ENCODE measurements at places on chromosomes 7 and 10.
A peak's percentile ranks its signal among the peaks of the same experiment; 100 is the strongest.

- no peak for DNase-seq
These were observed 71.3 kb upstream of the CYP26C1 start for GRCh38 chr10:92989250-92989649.

DNA sequence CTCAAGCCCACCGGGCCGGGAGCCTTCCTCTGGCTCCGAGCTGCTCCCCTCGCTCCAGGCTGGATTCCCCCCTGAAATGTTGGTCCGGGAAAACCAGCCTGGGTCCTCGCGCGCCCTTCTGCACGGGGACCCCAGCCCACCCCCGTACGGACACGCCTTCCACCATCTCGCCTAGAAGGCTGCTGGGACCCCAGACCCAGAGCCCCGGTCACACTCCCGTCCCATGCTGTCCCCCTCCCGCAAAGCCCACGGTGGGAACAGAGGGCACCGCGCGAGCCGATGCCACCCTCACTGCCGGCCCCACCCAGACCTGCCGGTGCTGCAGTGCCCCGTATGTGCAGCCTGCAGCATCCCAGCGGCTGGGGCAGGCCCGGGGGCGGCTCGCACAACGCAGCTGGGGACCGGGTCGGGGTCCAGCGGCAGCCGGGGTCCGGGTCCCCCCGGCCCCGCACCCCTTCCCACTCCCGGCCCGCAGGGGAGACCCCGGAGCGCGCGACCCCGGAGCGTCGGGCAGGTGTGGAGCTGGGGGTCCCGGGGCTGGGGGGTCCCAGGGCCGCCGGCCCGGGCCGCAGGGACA, 871 bp downstream of the SPOCK2 start:
- no peak for DNase-seq

DNA sequence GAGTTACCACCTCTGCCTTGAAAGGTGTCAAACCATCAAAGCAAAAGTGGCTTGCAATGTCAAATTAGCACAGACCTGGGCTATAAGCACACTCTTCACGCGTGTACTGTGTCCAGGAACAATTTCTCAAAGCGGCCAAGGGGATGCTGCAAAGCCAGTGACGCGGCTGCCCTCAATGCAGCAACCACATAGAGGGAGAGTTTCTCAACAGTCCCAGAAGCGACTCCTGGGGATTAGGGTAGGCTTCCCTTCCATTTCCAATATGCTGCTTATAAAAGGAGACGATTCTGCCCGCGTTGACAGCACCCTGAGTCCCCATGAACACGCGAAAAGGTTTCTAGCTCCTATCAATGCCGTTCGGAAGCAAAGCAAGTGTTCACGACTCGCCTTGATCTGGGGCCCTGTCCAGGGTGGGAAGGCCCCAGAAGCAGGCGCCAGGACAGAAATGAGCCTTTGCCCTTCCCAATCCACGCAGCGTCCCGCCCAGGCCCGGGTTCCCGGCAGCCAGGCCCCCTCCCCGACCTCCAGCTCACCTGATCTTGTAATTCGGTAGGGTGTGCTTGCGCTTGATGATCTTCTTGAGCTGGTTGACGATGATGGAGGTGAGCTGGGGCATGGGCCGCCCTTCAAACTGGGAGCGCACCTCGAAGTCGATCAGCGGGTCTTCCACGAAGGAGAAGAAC, 1.3 kb downstream of the PDZD8 start:
- no peak for DNase-seq

DNA sequence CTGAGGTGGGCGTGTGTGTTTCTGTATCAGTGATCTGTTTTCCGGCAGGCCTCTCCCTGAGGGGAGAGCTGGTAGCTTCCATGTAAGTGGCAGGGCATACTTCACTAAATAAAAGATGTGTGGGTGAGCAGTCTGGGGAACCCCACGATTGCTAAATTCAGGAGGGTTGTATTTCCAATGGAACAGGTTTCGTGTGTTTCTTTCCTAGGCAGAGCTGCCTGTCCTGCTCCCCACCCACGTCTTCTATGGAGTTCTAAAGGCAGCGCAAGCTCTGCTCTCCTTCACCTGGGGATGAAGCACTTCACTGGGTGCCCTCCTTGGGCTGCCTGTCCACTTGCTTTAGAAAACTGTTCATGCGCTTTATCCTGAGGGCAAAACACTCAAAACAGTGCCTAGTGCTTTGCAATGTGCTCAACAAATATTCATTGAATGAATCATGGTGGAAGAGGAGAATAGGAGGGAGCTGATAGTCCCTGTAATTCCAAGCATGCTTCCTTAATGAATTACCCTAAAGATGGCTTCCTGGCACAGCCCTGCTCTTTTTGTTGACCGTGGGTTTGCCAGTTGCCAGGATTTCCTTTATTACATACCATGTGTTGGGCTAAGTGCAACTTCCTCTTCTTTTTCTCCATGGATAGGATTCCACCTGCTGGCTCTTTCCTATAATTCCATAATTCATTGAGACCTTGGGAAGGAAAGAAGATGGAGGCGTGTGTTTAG, 50.6 kb upstream of the SRPK2 start:
- DNase-seq, result no peak

DNA sequence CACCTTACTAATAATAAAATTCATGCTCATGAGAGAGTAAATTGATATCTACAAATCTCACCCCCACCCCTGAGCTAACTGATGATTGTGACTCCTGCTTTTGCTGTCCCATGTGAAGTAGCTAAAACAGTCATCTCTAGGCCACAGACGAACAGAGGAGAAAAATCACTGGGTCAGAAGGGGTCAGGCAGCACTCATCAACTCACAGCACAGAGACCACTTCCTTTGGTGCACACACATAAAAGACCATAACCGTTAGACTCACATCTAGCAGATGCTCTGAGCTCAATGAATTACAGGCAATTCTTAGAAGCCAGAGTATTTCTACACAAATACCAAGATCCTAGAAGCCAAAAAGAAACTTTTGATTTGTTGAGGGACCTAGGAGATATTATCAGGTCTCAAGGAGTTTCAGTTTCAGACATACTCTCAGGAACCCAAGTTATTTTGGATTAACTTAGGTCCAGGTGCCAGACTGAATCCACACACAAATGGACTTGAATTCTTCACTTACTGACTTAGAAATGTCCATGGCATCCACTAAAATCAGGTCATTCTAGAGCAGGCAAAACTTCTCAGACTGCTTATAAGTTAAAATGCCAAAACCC, 65.0 kb upstream of the TES start:
- DNase-seq, result peak; percentile 78

DNA sequence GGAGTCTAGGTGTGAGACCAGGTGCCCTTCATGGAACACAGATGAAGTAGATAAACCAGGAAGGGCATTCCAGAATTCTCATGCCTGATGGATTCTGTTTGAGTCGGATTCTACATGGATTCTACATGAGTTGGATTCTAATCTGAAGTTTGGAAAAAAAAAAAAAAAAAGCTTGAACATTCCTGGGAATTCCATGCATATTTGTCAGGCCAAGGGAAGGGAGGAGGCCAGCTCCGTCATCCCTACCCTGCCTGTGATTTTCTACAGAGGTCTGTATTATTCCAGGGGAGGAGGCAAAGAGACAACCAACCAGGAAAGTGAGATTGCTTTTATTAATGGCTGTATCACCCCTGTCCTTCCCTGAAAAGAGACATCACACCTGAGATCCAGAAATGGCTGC, 27.8 kb upstream of the EBLN1 start:
- DNase-seq, result no peak

DNA sequence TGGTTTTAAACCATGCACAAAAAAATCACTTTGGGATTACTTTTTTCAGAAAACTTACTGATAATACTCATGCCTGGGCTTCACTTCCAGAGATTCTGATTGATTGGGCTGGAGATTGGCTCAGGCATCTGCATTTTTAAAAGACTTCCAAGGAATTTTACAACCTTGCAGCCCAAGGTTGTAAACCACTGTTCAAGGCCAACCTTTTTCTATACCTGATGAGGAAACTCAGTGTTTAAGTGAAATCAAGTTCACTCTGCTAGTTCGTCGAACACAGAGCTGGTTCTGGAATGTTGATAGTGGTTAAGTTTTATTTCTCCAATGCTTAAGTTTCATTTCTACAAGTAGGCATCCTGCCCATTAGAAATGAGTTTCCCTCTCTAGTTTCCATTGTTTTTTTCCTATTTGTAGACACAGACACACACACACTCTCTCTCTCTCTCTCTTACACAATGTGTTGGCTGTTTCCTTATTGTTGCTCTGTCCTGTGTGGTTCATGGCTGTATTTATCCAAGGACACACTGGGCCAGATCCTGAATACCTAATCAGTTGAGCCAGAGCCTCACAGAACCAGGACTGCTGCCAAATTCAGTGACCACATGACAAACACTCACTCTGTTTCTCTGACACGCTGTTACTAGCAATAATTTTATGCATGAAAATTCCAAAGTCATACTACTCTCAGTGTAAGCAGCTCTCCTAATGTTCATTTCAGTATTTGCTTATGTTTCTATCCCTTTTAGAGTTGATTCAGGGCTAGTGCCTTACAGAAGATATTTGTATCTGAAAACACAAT, 3.7 kb upstream of the IFIT1B start:
- DNase-seq, result no peak

GRCh38 chr10:117334066-117334465, 41.2 kb downstream of the PDZD8 start:
- no peak for DNase-seq

- DNase-seq, result peak; percentile 86
These were observed 21.2 kb downstream of the ZMIZ2 start for GRCh38 chr7:44769776-44770294.

GRCh38 chr10:71260622-71261325, 48.4 kb downstream of the UNC5B start:
- DNase-seq, result no peak

DNA sequence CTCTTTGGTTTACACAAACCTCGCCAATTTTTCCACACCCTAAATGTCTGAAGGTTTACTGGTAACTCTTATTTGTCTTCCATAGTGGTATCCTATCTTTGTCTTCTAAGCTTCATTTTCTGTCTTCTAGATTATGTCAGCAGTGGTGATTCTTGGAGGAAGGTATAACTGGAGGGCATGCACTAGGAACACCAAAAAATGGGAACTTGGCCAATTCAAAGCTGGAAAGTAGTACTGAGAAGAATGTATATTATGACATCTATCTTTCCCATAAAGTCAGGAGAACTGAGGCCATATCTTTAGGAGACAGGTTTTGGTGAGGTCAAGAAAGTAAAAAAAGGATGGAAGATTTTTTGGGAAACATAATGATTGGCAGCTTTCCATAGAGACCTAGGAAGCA, 113.3 kb downstream of the CPEB3 start:
- no peak for DNase-seq

DNA sequence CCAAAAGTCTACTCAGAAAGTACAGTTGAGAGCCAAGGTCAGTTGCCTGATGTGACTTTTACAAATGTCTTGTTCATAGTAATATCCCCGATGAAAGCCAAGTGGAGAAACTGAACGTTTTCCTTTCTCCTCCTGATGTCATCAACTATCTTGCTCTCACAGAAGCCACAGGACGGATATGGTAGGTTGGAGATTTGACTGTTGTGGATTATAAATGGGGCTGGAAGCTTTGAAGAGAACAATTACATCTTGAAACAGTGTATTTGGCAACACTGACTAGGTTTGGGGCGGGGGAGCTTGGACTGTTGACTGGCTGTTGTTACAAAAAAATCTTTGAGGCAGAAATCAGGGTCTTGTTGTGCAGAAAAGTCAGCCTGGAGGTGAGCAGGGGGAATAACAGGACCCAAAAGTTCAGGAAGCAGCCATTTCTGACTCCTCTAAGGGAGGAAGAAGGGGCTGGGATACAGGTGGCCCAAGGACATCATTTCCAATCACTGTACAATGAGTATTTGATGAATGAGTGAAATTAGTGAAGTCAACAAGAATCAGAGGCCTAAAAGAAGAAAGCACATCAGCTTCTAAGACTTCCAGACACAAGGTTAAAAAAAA, 24.3 kb downstream of the PLEKHS1 start:
- no peak for DNase-seq

DNA sequence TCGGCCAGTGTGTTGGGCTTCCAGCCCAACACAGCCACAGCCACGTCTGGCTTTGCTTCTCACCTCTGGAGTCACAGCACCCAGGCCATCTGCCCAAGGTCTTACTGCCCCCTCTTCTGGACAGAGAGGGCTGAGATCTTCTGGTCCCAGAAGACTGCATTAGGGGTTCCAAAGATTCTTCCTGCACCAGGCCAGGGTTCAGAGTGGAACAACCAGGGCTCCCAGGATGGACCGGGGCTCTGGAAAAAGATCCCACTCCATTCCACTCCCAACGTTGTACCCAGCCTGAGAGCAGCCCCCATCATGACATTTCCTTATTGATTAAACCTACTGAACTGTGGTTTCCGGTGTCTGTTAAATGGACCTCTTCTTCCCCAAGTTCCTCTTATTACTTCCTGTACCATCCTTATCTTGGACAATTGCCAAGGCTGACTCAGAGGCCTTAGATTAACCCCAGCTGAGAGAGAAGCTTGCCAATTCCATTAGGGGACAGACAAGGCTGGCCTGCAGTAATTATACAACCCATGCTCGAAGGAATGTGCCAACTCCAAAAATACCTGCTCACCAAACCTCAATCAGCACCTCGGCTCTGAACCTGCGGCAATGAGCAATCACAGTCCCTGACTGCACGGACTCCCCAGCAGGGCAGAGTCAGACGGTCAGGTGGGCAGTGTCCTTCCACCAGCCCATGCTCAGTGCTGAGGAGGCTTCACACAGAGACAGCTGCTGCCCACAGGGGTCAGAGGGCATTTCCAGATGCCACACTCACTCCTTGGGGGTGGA, 47.9 kb upstream of the NPFFR1 start:
- peak; percentile 50 for DNase-seq

DNA sequence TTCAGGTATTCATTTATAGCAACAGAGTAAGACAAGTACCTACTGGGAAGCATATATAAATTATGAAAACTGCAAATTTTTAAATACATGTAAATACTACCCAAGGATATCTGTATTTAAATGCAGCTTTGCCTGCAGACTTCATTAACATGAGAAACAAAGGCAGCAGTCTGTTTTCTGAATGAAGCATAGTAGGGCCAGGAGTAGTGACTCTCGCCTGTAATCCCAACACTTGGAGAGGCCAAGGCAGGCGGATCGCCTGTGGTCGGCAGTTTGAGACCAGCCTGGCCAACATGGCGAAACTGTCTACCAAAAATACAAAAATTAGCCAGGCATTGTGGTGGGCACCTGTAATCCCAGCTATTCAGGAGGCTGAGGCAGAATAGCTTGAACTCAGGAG, 42.5 kb upstream of the PHF14 start:
- no peak for DNase-seq

- no peak for DNase-seq
These were observed 19.4 kb upstream of the BTBD16 start for GRCh38 chr10:122251459-122252255.

- DNase-seq, result no peak
These were observed 5.5 kb upstream of the CDHR1 start for GRCh38 chr10:84188815-84189214.

- DNase-seq, result no peak
These were observed 21.1 kb downstream of the ZNF775 start for GRCh38 chr7:150400008-150400787.

GRCh38 chr10:130623680-130624267, 487.6 kb downstream of the GLRX3 start:
- no peak for DNase-seq

DNA sequence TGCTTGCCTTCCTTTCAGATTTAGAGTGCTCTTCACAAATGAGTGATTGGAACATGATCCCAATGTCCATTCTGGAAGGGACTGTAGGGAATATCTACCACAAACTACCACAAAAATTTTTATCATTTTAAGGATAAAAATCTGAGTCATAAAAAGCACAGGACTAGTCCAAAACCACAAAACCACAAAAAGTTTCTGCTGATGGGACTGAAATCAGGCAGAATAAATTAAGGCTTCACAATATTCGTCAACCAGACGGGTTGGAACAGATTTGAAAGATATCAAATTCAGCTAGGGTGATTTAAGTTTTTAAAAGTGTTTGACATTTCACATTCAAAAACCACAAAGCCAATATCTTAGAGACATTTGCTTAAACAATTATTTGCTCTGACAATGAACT, 100.1 kb upstream of the PTN start:
- DNase-seq, result peak; percentile 32

All from MM.1S (cell line).